Stimulated activated CD4-positive, alpha-beta T cell treated with anti-CD3 and anti-CD28 coated beads, Interleukin-1b, Interleukin-23, amount 100 ng/mL, for 24 hours (primary cell): ENCODE measurements at places on chromosomes 4 and X.

DNA sequence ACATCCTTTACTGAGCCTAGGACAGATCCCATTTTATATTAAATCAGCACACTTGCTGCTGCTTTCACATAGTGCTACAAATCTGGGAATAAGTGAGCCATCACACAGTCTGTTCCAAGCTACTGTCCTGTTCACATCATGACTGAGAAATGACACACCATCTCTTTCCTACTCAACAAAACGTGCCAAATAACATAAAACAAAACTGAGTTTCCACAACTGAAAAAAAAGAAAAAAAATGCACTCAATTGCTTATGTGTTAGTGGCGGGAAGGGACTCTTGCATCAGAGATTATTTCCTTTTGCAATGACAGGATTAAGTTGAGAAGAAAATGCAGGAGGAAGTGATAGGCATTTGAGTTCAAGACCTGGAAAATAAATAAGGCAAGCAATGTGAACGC lies 109.0 kb downstream of the SHROOM4 start:
- no peak for DNase-seq

DNA sequence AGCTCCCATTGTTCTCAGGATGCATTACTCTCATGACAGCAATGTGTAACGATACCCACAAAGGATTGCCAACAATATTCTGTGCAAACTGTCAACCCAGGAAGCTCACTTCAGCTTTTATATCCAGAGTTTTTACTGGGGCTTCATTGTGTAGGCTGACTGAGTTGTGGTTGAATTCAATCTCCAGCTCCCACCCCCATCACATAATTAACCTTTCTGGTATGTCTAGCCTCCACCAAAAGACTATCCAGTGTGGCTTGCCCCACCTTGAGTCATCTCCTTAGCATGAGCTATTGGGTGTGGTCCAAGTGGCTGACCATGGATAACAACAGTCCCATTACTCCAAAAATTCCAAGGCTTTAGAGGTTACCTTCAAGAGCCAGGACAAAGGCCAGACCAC lies 17.7 kb upstream of the TAB3 start:
- no peak for DNase-seq

DNA sequence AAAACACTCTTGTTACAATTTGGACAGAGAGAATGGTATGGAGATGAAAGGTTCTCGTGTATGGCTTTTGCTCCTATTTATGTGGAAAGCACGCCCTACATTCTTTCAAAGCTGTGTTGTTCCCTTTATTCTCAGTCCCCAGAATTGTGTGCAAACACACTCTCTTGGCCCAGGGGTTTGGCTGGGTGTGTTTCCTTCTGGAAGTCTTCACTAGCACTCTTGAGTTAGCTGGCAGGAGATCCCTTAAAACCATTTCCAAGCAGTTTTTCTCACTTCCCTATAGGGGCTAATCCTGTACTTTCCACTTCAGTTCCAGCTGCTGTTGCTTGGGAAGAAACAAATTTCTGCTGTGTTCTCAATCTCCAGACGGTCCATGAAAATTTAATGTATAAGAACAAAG lies 35.1 kb downstream of the FHL1 start:
- DNase-seq: no peak

DNA sequence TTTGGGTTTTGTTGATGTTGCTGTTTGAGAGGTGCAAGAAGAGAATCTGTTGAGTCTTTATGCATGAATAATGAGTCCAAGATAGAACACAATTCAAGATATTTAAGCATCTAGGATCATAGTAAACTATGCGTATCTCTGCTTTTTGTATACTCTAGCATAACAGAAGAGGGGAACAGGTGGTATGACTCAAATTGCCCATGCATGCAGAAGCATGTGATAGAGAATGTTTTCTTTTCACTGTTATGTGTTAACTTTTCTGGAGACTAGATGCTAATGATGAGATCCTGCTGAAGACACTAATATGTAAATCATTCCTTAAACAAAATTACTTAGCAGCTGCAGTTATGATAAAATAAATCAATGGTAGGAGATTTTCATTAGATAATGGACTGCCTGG lies 165.3 kb upstream of the FTHL17 start:
- no peak for DNase-seq

DNA sequence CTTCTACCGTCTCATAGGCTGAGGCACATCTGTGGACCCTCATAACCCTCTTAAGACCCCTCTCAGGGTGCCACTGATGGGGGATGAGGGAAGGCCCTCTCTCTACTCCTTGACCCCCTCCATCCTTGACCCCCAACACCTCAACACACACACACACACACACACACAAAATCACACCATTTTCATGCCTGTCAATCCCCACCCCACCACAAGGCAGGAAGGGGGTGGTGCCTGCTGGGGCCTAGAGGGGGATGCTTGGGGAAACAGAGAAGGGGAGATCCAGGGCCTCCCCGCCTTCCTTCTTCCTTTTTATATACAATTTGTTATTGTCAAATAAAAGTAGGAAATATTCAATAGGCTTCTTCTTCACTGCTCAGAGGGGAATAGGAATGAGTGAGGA lies 1.2 kb upstream of the EBP start:
- DNase-seq: no peak

GRCh38 chrX:84933956-84934556 lies 69.6 kb upstream of the APOOL start:
- DNase-seq: no peak

DNA sequence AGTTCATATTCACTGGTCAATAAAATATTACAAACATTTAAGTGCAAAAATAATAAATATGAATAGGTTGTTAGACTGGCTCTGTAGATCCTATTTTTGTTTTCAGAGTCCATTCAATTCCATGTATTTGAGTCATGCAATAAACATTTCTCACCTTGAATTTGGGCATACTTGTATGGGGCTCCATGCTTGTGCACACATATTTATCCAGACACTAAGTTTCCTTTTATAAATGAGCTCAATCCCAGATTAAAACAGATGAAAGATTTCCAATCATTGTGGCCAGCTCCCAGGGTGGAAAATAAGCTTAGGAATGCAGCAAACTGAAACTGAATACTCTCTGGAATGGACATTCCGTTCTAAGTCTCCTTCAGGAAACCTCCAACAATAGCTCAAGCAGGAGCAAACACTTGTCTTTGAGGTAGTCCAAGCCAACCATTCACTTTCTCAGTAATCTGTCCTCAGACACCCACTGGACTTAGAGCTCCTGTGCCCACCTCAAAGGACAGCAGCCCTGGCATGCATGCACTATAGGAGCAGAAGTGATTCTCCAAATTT lies 16.4 kb downstream of the DMD start:
- DNase-seq: no peak

DNA sequence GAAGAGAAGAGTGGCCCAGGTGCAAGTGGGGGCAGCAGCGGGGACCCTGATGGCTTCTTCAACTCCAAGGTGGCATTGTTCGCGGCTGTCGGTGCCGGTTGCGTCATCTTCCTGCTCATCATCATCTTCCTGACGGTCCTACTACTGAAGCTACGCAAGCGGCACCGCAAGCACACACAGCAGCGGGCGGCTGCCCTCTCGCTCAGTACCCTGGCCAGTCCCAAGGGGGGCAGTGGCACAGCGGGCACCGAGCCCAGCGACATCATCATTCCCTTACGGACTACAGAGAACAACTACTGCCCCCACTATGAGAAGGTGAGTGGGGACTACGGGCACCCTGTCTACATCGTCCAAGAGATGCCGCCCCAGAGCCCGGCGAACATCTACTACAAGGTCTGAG lies 11.4 kb downstream of the EFNB1 start:
- no peak for DNase-seq

GRCh38 chr4:181793096-181793495 lies 450.1 kb upstream of the TENM3 start:
- no peak for DNase-seq

DNA sequence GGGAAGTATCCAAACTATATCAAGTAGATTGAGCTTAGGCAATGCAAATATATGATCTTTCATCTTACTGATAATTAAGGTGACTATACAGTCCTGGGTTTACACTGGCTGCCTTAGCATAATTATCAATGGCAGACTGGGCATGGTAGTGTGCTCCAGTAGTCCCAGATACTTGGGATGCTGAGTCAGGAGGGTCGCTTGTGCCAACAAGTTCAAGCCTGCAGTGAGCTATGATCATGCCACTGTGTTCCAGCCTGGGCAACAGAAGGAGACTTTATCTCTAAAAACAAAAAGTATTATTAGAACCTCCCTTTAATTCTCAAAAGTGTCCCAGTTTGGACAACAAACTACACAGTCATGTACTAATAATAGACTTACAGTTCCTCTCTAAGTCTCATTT lies 99.4 kb upstream of the RASGEF1B start:
- no peak for DNase-seq

- no peak for DNase-seq
Observed at GRCh38 chr4:83316459-83317165, 18.0 kb downstream of the HPSE start.
